ENCODE measurements at places on chromosomes 7 and 10.

DNA sequence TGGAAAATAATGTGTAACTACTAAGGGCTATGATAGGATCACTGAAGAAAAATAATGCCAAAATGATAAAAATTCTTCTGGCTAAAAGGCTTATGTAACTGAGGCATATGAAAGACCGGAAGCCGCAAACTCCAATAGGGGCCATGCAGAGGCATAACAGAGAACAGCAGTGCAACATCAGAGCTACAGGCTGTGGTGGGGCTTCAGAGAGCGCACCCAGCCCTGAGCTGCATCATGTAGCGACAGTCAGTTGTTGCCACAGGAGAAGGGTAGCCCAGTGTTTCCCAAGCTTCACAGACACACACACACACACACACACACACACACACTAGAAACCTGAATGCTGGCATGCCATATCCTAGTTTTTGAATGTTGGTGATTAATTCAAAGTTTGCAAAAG lies 9.3 kb downstream of the LLCFC1 start:
- DNase-seq = no peak

GRCh38 chr10:11404901-11405300 lies 206.5 kb downstream of the USP6NL start:
- DNase-seq = peak; percentile 50

DNA sequence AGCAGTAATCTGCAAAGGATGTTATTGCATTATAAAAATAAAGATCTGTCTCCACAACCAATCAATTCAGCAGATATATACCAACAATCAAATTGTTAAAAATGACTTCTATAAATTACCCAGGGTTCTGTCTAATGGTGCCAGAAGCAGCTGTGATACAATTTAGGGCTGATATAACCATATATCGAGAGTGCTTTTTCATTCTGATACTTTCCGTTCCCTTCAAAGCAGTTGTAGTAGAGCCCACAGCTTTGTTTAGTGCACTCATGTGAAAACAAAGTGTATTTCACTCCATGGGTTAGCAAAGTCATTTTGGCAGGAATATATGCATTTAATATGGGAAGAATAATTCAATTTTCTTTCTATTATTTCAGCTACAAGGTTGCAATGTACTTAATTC lies 83.1 kb upstream of the CHCHD3 start:
- DNase-seq = no peak

DNA sequence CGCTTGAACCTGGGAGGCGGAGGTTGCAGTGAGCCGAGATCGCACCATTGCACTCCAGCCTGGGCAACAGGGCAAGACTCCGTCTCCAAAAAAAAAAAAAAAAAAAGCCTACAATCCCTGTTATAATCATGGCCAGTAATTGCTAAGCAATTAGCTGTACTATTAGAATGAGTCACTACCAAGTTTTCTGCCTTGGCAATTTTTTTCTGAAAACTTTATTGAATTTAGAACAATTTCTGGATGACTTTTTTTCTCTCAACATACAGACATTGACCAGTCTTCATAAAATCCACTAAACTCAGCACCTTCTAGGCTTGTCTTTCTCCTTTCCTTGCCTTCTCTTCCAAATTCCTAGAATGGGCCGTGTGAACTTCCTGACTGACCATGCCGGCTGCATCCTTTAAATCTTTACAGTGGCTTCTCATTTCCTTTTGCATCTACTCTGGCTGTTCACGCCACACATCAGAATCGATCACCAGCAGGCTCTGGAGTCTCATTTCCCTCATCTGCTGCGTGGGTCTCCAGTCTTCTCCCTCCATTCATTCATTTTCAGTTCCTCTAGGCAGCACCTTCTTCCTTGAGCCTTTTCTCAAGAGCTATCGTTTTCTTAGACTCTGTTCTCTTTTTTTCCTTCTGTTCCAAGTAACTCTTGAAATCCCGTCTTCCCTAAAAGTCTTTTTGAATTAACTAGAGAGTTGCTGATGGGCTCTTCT lies 107.9 kb downstream of the KAT6B start:
- no peak for DNase-seq

GRCh38 chr10:31157123-31158010 lies 125.7 kb upstream of the ZNF438 start:
- peak; percentile 88 for DNase-seq

All from left hindlimb (tissue), 1 donor.